EL (cell line): ENCODE measurements at places on chromosomes 13 and 19.

DNA sequence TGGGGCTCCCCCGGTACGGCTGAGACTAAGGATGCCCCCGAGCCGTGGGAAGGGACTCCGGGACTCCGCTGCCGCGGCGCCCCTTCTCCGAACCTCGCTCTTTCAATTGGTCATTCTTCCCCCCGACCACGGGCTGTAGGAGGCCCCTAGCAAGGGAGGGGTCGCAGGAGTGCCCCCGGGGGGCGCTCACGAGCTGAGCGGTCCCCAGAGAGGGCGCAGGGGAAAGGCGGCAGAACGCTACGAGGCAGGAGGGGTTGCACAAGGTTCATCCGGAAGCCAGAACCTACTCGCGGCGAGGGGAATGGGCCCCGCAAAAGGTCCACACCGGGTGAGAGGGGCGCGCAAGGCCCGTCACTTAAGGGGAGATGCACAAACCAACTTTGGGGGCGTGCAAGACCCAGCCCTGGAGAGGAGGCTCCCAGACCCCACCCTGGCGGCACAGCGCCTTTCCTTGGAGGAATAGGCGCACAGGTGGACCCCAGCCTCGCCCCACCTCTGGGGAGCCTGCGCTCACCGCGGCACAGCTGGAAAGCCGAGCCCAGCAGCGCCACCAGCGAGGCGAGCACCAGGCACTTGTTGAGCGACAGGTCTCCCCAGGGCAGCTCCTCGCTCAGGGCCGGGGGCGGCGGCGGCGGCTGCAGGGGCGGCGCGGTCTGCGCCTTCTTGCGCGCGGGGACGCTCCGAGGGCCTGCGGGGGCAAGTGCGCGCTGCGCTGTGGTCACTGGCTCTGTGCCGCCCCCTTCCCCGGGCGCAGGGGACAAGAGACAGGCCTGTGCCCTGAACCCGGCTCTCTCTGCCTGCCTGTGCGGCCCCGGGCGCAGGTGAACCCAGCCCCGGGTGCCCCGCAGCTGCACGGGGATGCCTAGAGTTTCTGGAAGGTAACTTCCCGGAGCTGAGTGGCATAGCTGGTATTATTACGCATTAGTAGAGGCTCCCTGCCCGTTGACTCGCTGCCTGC, 2.8 kb downstream of the JSRP1 start:
- DNase-seq = no peak

DNA sequence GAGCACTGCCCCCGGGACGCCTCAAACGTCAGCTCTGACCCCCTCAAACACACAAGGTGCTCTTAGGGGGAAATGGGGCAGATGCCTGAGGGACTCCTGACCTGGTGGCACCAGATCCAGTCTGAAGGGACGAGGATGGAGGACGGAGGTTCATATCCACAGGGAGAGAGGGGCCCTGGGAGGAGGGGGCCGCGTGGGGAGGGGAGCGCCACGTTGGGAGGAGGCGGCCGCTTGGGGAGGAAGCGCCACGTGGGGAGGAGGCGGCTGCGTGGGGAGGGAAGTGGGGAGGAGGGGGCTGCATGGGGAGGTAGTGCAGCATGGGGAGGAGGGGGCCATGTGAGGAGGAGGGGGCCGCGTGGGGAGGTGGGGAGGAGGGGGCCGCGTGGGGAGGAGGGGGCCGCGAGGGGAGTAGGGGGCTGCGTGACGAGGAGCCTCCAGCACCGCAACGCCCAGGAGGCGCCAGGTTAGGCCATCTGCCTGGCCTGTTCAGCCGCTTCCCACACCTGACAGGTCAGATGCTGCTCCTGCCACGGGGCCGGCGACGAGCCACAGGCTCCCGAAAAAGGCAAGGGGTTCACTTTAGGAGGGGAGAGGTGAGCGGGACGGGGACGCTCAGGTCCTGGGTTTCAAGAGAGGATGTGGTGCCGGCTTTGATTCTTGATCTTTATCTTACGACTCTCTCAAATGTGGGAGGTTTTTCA, 36.7 kb upstream of the C13orf46 start:
- no peak for DNase-seq

- DNase-seq = no peak
Observed at GRCh38 chr13:52003541-52003940, 7.7 kb downstream of the ATP7B start.

- DNase-seq = no peak
Observed at GRCh38 chr13:36606060-36606459, 67.8 kb upstream of the SERTM1 start.

DNA sequence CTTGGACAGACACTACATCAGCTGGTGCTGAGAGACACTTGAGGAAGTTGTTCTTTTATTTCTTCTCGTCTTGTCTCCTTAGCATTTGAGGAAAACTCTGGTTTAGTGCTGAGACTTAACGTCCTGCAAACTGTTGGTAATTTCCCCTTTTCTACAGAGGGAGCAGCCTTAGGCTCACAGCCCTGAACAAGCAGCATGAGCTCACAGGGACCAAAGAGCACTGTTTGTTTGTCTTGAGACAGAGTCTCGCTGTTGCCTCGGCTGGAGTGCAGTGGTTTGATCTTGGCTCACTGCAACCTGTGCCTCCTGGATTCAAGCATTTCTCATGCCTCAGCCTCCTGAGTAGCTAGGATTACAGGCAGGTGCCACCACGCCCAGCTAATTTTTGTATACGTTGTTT, 5.5 kb downstream of the ZNF805 start:
- DNase-seq = no peak

DNA sequence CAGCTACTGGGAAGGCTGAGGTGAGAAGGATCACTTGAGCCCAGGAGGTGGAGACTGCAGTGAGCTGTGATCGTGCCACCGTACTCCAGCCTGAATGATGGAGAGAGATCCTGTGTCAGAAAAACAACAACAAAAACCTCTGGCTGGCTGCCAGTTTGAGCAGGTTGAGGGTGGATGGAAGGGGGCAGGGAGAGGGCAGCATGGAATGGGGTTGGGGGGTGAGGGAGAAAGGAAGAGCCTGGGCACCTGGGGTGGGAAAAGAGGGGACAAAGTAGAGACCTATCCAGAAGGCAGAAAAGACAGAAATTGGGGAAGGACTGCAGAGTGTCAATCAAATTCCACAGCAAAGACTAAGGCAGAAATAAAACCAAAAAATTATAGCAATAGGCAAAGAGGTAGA, 4.7 kb downstream of the SLC1A5 start:
- DNase-seq = no peak
